ENCODE measurements at places on chromosomes 7 and 10. TPM values are rescaled to one million over a fixed set of nuclear protein-coding genes. Genes with fewer than 3 reads are reported as not detected.

The MSS51 gene
- total RNA-seq, result 0.64 TPM

The H2BK1 gene
- total RNA-seq, result not detected

The C7orf33 gene
- not detected for total RNA-seq

The CALHM3 gene
- total RNA-seq, result not detected

The MMP21 gene
- not detected for total RNA-seq

The SPRN gene
- total RNA-seq, result not detected

The ZMYND11 gene
- total RNA-seq, result 24.2 TPM

The HABP2 gene
- total RNA-seq, result not detected

The FGFBP3 gene
- total RNA-seq, result 0.92 TPM

The MMD2 gene
- total RNA-seq, result not detected

The LOXL4 gene
- total RNA-seq, result 23.0 TPM

The VPS26A gene
- total RNA-seq, result 10.3 TPM

The ELFN1 gene
- total RNA-seq, result 1.7 TPM

The FKBP9 gene
- total RNA-seq, result 77.2 TPM

The SPDYE2B gene
- total RNA-seq, result not detected

The CLCN1 gene
- total RNA-seq, result 2.8 TPM

The HOXA7 gene
- 10.7 TPM for total RNA-seq
